ENCODE measurements at places on chromosomes 13 and 19.

DNA sequence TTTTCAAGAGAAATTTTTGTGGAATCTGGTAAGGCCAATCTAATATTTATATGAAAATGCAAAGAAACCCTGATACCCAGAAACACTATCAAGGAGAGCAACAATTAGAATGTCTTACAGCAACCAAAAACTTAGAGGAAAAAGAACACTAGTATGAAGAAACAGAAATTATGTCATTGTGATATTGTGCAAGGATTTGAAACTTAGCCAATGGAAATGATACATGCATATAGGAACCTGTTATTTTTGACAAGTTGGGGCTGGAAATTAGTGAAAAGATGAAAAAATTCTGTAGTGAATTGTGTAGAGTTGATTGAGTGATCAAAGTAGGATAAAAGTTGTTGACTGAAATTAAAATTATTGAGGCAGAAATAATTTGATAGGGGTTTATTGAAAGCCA lies 792.6 kb upstream of the SLITRK6 start:
- no peak for DNase-seq

- no peak for DNase-seq
These were observed 294.2 kb downstream of the TEX29 start for GRCh38 chr13:111614613-111615012.

DNA sequence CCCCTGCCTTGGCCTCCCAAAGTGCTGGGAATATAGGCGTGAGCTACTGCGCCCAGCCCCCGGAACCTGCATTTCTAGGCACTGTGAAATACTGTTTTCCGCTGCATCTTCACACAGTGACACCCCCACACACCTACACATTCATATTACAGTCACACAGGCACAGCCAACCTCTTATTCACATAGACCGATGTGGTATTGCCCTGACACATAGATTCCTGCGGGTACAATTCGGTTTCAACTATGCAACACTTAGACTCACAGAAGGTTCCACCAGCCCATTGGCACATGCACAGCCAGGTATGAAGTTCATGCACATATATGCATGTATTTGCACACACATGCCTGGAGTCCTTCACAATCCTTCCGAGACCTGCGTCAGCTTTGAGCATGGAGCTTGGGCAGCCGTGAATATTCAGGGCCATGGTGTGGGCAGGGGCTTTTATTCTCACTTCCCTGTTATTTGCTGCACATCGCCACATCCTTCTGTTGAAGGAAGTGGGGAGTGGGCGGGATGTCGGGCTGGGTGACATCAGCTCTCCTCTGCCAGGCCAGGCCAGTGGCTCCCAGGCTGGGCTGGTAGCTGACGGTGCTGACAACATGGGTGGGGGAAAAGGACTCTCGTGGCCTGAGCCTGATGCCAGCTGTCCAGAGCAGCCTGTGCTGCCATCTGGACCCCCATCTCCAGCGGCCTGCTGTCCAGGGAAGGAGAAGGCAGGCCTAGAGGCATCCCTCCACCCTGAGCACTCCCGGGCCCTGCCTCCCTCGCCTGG lies 5.4 kb upstream of the CDC37 start:
- DNase-seq, result peak; percentile 72

DNA sequence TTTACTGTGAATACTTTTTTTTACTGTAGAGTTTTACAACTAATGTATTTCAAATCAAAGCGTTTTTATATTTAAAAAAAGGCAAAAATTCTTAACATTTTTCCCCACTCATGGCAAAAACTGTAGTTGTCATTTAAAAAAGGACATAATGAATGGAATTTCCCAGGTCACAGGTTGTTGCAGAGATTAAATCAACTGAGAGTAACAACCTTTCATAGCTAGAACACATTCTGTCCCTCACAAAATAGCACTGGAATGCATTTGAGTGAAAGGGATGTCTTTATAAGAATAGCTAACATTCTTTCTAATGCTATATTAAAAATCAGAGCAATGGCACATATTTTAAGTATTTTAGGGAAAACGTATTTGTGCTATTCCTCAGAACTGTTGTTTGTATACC lies 1393.3 kb upstream of the ATXN8OS start:
- no peak for DNase-seq

DNA sequence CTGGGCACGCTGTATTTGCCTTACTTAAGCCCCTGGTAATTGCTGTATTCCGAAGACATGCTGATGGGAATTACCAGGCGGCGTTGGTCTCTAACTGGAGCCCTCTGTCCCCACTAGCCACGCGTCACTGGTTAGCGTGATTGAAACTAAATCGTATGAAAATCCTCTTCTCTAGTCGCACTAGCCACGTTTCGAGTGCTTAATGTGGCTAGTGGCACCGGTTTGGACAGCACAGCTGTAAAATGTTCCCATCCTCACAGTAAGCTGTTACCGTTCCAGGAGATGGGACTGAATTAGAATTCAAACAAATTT lies 676 bp downstream of the BRCA2 start:
- no peak for DNase-seq

DNA sequence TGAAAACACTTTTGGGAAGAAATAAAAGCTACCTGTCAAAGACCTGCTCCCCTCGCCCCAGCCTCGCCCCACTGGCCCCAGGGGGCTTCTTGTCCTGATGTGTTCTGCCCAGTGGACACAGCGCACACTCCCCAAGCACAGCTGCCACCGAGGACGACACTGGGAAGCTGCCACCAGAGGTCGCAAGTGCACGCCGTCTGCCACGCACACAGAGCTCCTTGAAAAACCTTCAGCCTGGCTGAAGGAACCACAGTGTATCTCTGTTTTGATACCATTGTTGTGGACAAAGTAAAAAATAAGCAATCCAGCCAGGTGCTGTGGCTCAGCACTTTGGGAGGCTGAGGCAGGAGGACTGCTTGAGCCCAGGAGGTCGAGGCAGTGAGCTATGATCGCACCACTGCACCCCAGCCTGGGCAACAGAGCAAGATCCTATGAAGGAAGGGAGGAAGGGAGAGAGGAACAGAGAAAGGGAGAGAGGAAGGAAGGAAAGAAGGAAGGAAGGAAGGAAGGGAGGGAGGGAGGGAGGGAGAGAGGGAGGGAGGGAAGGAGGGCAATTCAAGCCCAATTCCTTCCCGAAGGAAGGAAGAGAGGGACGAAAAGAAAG lies 57.3 kb downstream of the CEBPG start:
- peak; percentile 44 for DNase-seq

GRCh38 chr19:10852098-10852800 lies 4.0 kb downstream of the C19orf38 start:
- no peak for DNase-seq

- no peak for DNase-seq
These were observed 1730.9 kb downstream of the PCDH9 start for GRCh38 chr13:65499256-65499655.

Data from Jurkat, Clone E6-1 (cell line).